BJ (cell line): ENCODE measurements at places on chromosomes 1 and 21.

- peak; percentile 89 for DNase-seq
Observed at GRCh38 chr1:23282957-23283356, 61.1 kb downstream of the HNRNPR start.

DNA sequence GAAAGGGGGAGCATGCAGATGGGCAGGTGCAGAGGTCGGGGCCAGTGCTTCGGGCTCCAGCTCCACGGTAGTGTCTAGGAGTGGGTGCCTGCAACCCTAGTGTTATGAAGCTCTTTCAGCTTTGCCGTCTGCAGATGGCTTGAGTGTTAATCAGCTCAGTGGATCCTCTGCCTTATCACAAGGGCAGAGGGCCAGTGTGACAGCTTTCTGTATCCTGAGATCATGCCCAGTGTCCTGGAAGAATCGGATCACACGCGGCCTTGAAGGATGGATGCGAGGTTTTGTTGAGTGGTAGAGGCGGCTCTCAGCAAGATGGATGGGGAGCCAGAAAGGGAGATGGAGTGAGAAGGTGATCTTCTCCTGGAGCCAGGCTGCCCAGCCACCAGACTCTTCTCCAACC lies 25.5 kb upstream of the C1orf146 start:
- no peak for DNase-seq

GRCh38 chr1:40267767-40268187 lies 9.7 kb downstream of the ZMPSTE24 start:
- DNase-seq = peak; percentile 70

DNA sequence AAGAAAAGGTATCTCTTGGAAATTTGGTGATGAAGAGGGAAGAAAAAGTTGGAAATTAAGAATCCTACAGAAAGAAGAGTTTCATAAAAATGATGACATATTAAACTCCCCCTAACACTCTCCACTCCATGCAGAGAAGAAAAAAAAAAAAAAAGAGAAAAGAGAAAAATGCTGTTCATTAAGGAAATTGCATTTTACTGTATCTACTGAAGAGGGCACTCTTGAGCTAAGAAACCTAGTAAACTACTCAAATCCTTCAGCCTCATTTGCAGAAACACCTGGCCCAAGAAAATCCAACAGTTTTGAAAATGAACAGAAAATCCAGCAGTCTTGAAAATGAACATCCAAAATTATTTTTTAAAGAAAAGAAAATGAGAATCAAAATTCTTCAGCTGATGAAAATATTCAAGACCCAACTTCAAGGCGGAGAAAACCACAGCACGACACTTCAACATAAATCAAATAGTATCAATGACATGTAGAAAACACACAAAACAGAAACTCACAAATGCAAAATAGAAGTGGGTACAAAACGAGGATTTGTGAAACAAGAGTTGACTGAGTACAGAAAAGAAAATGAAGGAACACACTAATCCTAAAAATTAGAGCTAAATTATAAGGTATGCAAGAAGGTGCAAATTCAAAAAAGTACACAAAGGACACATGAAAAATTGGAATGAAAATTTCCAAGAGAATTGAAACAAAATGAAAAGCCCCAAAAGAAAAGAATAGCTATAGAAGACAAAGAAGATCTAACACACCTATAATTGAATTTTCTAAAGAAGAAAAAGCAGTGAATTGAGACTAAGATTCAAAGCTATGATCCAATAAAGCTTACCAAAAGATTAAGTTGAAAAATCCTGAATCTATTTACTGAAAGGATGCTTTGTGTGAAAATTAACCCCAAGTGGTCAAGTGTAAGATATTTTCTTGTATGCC lies 73.2 kb upstream of the DNAJC6 start:
- no peak for DNase-seq

DNA sequence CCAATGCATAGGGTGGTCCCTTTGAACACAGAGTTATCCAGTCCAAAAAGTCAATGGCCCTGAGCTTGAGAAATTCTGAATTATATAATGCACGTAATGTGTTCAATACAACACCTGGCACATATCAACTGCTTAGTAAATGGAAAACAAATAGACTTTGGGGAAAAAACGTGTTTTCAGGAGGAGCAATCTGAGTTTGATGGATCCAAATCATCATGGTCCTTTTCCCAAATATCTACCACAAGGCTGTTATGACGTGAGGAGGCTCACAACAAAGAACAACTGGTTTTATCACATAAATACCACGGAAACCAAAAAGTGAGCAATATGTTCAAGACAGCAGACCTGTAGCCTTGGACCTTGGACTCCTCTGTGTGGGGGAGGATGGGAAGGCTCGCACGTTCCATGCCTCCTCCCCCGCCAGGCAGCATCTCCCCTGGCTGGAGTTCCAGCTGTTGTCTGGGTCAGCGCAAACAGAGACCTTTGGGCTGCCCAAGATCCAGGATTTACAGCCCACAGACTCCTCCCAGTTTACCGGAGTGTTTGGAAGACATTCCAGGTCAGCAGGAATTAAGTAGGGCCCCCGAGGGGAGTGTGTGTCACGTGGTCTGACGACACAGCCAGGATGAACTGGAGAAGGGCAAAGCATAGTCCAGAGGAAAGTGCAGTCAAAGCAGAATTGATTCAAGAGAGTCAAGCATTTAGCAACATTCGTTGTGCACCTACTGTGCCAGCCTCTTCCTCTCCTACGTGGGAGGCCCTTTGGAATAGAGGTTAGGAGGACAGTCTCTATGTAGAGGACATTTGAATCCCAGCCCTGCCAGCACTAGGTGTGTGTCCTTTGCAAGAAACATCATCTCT lies 32.2 kb upstream of the MED18 start:
- no peak for DNase-seq

DNA sequence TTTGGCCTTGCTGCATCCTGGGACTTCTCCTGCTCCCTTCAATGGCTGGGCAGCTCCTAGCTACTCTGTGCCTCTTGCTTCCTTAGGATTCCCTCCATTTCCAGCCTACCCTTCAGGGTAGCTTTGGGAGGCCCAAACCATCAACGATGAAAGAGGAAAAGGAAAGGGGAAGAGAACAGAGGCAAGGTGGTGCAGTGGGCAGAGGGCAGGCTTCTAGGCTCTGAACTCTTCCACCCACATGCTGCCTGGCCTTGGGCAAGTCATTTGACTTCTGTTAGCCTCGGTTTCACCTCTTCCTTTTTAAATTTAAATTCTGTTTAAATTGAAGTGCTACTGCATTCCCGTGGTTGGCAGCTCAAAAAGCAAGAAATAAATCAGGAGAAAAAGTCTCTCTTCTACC lies 5.7 kb upstream of the PPM1J start:
- DNase-seq = no peak

GRCh38 chr21:44485254-44485793 lies 30.0 kb downstream of the LRRC3 start:
- no peak for DNase-seq

DNA sequence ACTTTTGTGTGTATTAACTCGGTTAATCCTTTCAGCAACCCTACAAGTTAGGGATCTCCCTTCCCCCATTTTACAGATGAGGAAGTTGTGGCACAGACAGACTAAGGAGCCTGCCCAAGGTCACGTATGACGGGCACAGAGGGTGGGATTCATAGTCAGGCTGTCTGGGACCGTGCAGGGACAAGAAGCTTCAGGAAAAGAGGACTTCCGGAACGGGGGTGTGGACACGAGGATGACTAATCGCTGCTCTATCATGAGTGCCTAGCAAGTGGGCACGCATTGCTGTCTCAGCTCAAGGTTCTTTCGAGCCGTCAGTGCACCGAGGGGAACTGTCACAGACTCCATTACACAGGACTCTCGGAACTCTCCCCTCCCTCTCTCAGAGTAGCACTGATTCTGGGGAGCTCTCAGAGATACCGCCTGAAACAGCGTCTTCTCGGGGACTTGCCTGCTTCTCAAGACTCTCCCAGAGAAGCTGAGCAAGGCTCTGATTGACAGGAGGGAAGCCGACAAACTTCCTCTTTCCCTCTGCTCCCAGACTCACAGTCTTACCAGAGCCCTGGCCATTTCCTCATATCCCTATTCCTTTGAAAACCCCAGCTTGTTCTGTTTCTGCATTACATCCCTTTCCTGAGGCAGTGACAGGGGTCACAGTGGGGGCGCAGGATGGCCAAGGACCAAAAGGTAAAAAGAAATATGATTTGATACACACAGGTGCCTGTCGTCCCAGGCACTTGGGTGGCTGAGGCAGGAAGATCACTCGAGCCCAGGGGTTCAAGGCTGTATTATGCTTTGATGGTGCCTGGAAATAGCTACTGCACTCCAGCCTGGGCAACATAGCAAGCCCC lies 14.4 kb downstream of the FHAD1 start:
- no peak for DNase-seq

- no peak for DNase-seq
Observed at GRCh38 chr1:203888807-203889251, 27.4 kb downstream of the SNRPE start.

GRCh38 chr1:37478890-37479254 lies 4.5 kb downstream of the ZC3H12A start:
- DNase-seq = no peak

DNA sequence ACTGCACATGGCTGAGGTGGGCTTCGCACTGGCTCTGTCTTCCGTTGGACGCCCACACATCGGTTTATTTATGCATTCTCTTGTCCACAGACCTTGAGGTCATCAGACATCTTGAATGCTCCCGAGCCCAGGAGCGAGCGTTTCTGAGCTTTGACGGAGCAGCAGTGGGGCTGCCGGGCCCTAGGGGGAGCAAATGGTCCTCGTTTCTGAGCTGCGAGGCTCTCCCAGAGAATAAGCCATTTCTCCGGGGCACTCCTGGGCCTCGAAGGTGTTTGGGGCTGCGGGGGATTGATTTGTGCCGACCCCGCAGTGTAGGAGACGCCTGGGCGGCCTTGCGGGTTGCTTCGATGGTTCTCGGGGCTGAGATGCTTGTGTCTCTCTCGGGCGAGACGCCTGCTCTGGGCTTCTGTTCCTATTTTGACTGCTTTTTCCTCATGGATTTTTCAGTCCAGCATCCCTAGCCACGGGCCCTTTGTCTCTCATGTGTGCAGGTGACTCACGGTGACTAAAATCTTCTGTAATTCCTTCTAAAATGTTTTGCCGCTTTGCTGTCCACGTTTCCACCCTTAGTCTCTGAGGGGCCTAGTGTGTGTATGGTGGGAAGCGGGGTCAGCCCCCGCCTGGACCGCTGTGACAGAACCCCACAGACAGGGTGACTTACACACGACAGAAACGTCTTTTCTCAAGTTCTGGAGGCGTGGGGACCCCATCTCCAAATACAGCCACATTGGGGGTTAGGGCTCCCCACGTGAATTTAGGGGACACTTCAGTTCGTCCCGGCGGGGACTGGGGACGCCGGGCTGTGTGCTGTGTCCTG lies 62.1 kb downstream of the FAAP20 start:
- DNase-seq = no peak

- peak; percentile 20 for DNase-seq
Observed at GRCh38 chr1:56688522-56689026, 43.5 kb downstream of the PRKAA2 start.

GRCh38 chr1:51663105-51663504 lies 46.2 kb downstream of the OSBPL9 start:
- DNase-seq = no peak

DNA sequence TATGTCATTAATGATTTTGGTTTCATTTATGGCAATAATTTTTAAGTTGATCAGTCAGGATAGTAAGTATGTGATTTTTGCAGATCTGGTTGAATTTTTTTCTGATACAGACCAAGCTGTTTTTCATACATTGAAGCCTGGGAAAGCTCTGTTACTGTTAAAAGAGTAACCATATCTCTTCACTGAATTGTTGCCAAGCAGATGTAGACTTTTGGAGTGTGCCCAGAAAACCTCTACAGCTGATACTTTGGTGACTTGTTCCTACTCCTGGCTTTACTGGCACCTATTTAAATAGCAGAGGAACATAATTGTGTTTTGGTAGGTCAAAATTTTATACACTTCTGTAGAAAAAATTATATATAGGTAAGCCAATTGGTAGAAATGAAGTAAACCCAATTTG lies 49.4 kb downstream of the NFIA start:
- no peak for DNase-seq

GRCh38 chr1:10909697-10910680 lies 102.5 kb upstream of the TARDBP start:
- DNase-seq = no peak

- no peak for DNase-seq
Observed at GRCh38 chr1:48007047-48007446, 9.9 kb upstream of the TRABD2B start.

- DNase-seq = no peak
Observed at GRCh38 chr1:247840818-247841217, 878 bp downstream of the OR11L1 start.

- DNase-seq = no peak
Observed at GRCh38 chr1:208551633-208552320, 307.6 kb upstream of the PLXNA2 start.

- no peak for DNase-seq
Observed at GRCh38 chr1:119631433-119632102, 16.5 kb downstream of the ZNF697 start.
